ENCODE measurements at places on chromosomes 13 and 19.

DNA sequence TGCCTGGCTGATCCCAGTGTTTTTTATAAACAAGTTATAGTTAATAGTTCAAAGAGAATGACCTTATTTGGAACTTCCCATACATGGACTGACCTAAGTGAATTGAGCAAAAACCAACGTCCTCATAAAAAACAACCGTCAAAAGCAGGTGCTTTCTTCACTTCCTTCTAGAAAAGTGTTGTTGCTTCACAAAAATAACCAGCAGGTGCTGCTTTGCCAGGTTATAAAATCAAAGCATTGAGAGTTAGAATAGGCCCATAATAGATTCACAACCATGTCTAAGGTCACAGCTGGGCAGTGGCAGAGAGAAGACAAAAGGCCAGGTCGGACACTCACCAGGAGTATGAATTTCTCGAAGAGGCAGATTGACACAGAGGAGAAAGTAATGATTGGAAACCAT lies 9.5 kb downstream of the RUBCNL start:
- DNase-seq = no peak

- DNase-seq = no peak
Measured at GRCh38 chr19:5696196-5697021, 6.3 kb downstream of the RPL36 start.

DNA sequence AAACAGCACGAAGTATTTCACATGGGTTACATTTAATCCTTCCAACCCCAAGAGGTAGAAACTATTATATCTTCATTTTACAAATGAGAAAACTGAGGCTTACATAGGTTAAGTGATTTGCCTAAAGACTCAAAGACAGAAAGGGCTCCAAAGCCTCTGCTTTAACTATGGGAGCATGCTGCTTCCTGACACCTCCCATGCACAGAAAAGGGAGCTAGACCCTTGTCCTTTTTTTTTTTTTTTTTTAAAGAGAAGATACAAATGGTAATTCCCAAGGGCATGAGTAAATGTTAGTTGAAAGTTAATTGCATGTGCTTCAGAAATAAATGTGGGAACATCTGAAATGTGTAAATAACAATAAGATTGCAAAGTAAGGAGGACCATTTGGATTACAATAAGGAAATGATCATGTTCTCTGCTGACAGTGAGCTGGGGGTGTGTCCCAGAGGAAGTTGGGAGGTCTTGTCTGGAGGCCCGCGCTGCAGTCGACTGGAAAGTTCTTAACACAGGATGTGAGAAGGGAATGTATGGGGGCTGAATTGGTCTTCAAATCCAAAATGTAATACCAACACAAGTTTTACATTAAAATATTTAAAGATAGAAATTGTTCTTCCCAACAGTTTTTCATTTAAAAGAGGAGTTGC lies 500.3 kb downstream of the KLF12 start:
- no peak for DNase-seq

DNA sequence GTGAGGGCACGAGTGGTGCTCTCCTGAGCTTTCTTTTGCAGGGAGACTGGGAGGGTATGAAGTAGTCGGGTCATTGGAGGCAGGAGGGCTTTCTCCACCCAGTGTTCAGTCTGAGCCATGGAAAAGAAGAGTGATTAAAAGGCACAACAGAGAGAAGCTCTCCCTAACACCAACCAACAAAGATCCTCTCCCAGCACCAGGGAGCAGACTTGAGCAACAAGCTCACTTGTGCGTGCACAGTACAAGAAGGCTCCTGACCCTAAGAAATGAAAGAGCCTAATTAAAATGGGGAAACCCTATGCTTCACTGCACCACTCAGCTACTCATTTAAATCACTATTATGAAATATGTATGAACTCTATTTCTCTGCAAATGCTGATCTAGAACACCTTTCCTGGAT lies 276.3 kb upstream of the SOX21 start:
- no peak for DNase-seq

DNA sequence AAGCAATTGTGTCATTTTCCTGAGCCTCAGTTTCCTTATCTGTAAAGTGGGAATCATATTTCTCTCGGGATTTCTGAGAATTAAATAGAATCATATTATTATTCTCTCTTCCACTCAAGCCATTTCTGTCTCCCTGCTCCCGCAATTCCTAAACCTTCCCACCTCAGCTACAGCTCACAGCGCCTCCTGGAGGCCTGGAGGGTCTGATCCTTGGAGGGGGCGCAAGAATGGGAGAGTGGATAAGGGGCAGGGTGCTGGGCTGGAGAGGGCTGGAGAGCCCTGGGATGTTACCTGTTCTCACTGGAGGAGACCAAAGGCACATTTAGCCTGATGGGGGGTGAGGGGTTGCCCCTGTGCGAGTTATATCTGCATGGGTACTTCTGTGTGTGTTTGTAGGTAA lies 31.1 kb upstream of the CYP2S1 start:
- no peak for DNase-seq

DNA sequence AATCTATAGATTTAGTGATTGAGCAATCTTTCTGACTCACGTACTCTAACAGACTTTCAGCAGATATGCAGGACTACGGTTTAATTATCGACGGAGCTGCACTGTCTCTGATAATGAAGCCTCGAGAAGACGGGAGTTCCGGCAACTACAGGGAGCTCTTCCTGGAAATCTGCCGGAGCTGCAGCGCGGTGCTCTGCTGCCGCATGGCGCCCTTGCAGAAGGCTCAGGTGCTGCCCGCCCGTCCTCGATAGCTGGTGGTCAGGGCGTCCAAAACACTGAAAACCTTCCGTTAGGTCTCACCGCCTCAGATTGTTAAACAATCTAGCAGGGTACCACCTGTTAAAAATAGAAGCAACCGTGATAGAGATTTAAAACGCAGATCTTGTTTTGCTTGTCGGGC lies 113.2 kb upstream of the MCF2L start:
- no peak for DNase-seq

- no peak for DNase-seq
Measured at GRCh38 chr19:40811478-40812341, 12.7 kb downstream of the EGLN2 start.

DNA sequence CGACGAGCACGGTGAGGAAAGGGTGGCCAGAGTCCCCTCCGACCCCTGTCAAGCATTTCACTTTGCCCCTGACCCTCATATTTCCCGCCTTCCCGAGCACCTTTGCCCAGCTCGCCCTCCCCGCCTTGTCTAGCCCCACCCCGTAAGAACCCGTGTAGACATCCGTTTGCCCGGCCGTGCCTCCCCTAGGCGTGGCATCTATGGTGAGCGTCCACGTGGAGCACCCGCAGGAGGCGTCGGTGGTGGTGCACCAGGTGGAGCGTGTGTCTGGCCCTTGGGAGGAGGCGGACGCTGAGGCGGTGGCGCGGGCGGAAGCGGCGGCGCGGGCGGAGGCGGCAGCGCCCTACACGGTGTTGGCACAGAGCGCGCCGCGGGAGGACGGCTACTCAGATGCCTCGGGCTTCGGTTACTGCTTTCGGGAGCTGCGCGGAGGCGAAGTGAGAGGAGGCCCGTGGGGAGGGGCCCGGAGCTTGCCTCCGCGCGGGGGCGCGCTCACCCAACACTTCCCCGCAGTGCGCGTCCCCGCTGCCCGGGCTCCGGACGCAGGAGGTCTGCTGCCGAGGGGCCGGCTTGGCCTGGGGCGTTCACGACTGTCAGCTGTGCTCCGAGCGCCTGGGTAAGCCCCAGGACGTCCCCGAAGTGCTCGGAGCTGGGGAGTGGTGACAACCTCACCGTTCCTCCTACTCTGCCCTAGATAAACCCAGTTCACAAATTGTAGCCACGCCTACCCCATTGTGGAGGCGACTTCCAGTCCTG lies 4.2 kb downstream of the LTBP4 start:
- DNase-seq = no peak

GRCh38 chr19:22600690-22601648 lies 33.2 kb upstream of the ZNF492 start:
- DNase-seq = no peak

DNA sequence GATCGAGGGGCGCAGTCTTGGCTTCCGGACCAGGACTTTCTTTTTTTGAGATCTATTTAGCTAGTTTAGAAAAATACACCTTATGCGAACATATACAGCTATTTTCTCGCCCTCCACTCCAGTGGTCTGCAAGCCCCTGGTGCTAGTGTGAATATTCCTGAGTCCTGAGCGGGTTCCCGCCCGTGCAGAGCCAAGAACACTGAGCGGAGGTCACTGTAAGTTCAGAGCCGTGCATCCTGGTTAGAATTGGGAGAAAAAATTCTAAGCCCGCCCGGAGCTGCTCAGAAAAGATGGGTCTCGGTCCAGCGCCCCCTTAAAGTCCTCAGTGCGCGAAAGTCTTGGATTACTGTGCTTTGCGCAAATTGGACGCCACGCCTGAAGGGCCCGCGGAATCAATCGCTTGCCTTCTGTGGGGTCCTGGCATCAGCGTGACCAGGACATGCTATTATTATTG lies 117.7 kb downstream of the KCNRG start:
- DNase-seq = no peak

- no peak for DNase-seq
Measured at GRCh38 chr13:71830323-71830722, 36.7 kb downstream of the DACH1 start.

DNA sequence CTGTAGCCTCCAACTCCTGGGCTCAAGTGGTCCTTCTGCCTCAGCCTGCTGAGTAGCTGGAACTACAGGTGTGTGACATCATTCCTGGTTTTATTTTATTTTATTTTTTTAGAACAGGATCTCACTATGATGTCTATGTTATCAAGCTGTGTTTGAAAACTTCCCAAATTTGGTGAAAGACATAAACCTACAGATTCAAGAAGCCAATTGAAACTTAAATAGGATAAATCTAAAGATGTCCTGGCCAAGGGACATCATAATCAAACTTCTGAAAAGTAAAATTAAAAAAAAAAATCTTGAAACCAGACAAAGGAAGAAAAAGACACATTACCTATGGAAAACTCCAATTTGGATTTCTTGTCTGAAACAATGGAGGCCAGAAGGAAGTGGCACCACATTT lies 23.1 kb upstream of the PDX1 start:
- DNase-seq = no peak

DNA sequence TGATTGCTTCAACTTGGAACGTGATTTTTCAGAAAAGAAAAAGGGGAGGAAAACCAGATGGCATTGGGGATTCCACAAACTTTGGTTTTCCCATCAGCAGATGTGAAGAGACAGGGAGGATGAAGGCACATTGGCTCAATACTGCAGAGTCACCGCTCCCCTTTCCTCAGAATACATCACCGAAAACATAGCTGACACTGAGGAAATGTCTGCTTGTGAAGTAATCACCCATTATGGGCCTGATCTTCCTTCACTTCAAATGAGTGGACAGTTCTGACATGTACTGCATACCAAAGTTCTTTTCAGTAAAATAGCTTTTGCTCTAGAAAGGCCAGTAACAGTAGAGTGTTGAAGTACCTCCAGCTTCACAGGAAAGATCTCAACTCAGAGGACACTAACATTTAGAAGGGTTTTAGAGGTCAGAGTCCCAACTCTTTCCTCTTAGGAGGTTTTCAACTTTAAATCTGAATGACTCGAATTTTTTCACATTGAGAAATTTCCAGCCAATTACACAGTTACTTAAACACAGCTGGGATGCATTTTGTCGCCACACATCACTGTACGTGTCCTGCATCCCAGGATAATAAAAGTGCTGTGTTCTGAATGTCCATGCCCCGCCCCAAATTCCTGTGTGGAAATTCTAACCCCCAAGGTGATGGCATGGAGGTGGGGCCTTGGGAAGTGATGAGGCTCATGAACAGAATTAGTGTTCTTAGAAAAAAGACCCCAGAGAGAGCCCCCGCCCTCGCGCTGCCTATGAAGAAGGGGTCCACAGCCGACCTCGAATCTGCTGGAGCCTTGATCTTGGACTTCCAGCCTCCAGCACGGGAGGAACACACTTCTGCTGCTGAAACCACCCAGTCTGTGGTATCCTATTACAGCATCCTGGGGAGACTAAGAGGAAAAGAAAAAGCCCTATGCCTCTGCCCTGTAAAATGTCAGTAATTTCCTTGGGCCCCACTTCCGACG lies 77.7 kb downstream of the COL4A1 start:
- DNase-seq = no peak

DNA sequence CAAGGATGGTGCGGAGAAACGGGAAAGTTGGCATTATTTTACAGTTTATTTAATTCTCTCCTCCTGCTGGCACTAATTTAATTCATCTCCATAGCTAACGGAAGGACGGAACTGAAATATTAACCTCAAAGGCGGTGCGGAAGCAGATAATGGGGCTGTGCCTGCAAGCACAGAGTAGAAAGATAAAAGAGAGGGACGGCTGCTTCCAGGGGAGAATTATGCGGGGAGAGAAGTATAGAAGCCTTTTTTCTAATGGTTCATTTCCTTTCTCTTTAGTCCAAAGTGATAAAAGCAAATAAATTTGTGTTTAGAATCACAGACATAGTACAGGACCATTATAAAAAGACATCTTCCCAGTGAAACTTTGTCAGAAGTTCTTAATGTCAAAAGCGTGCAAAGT lies 34.5 kb upstream of the UQCRFS1 start:
- DNase-seq = no peak

DNA sequence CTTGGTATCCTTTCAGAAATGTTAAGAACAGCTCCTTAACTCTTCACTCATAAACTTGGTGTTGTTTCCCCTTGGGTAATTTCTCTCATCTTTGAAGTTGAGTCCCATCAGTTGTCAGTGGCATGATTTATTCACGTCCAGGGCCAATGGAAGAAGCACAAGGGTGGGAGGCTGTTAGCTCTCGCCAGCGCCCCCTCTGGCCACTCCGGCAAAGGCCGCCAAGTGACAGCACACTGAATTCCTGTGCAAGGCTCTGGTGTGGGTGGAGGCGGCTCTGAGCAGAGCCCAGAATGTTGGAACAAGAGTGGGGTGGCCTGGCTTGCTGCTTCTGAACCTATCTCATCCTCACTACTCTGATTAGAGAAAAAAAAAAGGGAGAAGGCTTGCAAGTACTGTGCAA lies 13.1 kb upstream of the MEDAG start:
- DNase-seq = no peak

GRCh38 chr13:25406377-25406776 lies 34.6 kb downstream of the ATP8A2 start:
- DNase-seq = no peak

GRCh38 chr13:110546378-110546777 lies 15.1 kb downstream of the RAB20 start:
- DNase-seq = no peak

DNA sequence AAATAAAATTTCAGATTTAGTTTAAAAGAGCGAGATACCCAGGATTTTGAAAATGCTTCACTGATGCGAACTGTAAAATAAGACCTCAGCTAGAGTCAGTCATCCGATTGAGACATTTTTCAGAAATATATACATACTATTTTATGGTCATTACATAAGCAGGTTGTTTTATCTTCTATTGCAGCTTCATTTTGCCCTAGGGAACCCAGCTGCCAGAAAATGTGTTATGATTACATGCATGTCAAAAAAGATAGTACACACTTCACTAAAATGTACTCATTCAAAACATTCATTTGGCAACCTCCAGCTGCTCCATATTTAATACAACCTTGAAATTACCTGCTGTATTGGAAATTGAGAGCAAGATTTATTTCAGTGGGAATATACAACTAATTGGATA lies 483.8 kb upstream of the SLITRK6 start:
- DNase-seq = no peak

DNA sequence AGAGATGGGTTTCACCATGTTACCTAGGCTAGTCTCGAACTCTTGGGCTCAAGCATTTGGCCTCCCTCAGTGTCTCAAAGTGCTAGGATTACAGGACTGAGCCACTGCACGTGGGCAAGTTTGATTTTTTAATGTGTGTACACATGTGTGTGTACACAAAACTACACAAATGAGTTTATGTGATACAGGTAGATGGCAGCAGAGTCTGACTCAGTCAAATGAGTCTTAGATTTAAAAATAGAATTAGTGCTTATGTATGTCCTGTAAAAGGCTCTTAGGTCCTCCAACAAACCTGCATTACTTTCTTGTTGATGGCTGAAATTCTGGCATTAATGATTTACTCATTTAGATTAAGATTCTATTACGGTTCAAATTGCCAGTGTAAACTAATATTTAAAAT lies 293.7 kb downstream of the PCDH17 start:
- DNase-seq = no peak
